ENCODE measurements at places on chromosomes 1 and 21. TPM values are rescaled to one million over a fixed set of nuclear protein-coding genes. Genes with fewer than 3 reads are reported as not detected.

GRCh38 chr1:149846593-149847466, 52.5 kb upstream of the BOLA1 start:
- no peak for DNase-seq

The MX2 gene
- polyA plus RNA-seq, result not detected

The PGLYRP3 gene
- 0.25 TPM for polyA plus RNA-seq

GRCh38 chr1:15740924-15741850, 1.1 kb upstream of the TMEM82 start:
- DNase-seq, result peak; percentile 73

GRCh38 chr1:196557797-196558196, 50.4 kb downstream of the KCNT2 start:
- no peak for DNase-seq

The DSCAM gene
- polyA plus RNA-seq, result 3.6 TPM

- no peak for DNase-seq
Observed at GRCh38 chr1:37998913-37999429, 6.3 kb downstream of the FHL3 start.

DNA sequence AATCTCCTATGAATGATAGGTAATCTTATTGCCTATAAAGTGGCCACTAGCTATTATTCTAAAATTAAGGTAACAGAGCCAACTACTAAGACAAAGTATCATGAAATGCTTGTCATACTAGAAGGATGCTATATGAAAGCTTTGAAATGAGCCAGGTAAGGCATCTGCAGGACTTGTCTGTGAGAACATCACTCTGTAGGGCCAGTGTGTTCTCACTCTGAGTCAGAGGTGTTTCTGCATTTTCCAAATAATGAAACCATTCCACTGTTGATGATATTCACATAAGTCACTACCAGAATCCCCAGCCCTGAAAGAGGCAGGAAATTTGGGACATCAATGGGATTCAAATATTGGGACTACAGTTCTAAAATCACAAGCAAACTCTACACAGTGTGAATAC, 25.8 kb upstream of the GBP5 start:
- DNase-seq, result peak; percentile 70

- peak; percentile 78 for DNase-seq
Observed at GRCh38 chr1:165900576-165901380, 73.4 kb downstream of the UCK2 start.

- DNase-seq, result peak; percentile 44
Observed at GRCh38 chr1:202315576-202316168, 26.1 kb downstream of the UBE2T start.

- peak; percentile 24 for DNase-seq
Observed at GRCh38 chr1:55131801-55132200, 83.4 kb downstream of the USP24 start.

GRCh38 chr1:94676686-94677085, 135.1 kb upstream of the F3 start:
- DNase-seq, result no peak

GRCh38 chr1:233326319-233326718, 1.2 kb upstream of the MAP3K21 start:
- DNase-seq, result no peak

- peak; percentile 78 for DNase-seq
Observed at GRCh38 chr1:39154553-39155421, 49.7 kb upstream of the MACF1 start.

DNA sequence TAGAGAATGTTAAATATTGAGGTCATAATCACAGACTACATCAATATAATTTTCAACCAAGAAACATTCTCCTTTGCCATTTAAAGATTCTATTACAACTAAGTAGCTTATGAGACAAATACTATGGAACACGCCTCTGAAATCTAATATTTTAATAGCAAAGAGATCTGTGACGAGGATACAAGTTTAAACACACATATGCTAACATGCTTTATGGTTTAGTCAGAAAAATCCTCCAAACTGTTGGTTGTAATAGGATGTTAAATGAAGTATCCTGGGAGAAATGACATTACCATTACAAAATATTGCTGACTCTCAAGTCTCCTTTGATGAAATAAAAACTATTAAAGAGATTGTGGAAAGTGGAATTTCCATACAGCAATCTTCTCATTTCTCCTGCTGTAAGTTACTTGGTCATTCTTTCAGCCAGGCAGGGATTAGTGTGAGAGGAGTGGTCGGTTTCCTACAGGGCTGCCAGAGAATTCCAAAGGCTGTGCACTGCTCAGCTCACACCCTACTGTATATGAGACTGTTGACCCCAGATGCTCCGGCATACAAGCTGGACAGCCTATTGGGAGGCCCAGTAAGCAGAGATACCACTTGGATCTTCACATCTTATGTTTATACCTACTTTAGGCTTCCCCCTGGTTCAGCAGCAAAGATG, 26.6 kb downstream of the SCYL3 start:
- no peak for DNase-seq

The TAGLN2 gene
- polyA plus RNA-seq, result 748 TPM

The GABPB2 gene
- polyA plus RNA-seq, result 6.7 TPM

The PROK1 gene
- not detected for polyA plus RNA-seq

GRCh38 chr1:1678581-1679380, 13.8 kb downstream of the SLC35E2B start:
- DNase-seq, result no peak

DNA sequence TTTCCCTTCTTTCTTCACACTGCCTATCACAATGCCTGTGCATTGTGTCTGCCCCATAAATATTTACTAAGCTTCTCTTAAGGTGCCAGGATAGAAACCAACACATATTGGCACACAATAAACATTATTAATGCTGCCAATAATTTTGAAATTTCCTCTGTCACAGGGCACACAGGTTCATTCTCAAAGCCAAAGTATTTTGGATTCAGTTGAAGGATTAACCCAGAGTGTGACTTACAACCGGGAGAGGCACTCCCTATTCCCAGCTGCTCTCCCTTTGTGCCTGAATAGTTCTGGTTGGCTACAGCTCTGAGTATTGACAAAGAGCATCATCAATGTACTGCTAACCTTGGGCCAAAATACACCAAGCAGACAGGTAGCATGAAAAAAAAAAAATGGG, 46.6 kb upstream of the ATP1A1 start:
- DNase-seq, result no peak

- DNase-seq, result no peak
Observed at GRCh38 chr1:244861683-244862082, 2.7 kb downstream of the HNRNPU start.

The KCNK1 gene
- 20.8 TPM for polyA plus RNA-seq

- no peak for DNase-seq
Observed at GRCh38 chr1:111372336-111372965, 55.1 kb downstream of the OVGP1 start.

DNA sequence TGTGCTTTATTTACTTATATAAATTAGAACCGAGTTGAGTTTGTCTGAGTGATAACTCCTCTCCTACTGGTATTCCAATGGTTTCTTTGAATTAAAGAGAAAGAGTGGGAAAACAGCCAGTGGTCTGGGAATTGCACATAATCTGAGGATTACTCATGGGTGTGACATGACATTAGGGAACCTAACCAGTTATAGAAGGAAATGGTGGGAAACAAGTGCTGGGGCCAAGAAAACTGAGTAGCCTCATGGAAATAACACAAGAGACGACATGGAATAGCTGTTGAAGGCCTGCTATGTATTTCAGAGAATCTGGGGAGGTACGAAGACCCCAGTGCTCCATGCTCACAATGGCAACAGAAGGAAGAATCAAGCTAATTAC, 41.8 kb upstream of the LRRC52 start:
- DNase-seq, result no peak

The TNFRSF9 gene
- polyA plus RNA-seq, result not detected

The MAP10 gene
- 0.34 TPM for polyA plus RNA-seq

- DNase-seq, result no peak
Observed at GRCh38 chr1:8570465-8570864, 247.0 kb downstream of the RERE start.

The LRRC7 gene
- polyA plus RNA-seq, result 0.02 TPM

DNA sequence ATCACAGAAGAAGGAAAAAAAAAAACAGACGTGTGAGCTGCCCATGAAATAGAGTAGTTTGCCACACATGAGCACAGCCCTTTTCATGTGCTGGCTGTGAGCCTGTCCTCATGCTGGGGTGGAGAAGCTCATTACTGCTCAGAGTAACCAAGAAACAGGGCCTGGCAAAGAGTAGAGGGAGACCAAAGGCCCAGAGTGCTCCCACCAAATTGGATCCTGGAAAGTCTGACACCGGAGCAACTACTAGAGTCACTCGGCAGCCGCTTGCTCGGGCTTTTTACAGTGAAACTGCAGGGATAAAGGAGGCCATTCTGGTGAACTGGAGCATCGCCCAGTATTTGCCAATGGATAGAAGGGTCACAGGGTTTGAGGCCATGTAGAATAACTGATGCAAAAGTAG, 64.4 kb upstream of the BARHL2 start:
- DNase-seq, result no peak

- DNase-seq, result no peak
Observed at GRCh38 chr1:157270705-157271274, 132.6 kb upstream of the ETV3 start.

The LRRC53 gene
- polyA plus RNA-seq, result not detected

DNA sequence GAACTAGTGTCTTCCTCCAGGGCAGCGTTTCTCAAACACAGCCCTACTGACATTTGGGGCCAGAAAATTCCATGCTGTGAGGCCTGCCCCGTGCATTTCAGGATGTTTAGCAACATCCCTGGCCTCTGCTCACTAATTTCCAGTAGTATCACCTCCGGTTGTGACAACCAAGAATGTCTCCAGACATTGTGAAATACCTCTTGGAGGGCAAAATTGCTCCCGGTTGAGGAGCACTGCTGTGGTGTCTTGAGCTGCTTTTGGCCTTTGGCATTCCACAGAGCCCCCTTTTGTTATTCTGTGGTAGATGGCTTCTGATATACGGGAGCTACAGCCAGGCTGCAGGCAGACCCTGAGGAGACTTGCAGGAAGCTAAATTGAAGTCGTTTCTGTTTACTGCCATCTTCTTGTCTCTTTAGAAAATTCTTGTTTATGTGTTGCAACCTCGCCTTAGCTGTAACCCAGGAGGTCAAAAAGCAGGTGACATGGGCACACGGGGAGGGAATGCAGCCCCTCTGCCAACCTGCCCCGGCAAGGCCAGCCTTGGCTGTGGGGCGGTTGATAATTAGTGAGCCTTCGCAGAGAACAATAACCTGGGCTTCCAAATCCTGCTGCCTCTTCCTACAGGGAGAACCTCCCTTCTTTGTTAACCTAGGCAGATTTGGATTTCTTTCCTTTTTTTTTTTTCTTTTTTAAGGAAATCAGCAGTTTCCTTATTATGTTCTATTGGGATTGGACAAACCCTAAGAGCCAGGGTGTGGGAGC, 74.7 kb upstream of the AKT3 start:
- peak; percentile 5 for DNase-seq

The UBXN10 gene
- not detected for polyA plus RNA-seq

DNA sequence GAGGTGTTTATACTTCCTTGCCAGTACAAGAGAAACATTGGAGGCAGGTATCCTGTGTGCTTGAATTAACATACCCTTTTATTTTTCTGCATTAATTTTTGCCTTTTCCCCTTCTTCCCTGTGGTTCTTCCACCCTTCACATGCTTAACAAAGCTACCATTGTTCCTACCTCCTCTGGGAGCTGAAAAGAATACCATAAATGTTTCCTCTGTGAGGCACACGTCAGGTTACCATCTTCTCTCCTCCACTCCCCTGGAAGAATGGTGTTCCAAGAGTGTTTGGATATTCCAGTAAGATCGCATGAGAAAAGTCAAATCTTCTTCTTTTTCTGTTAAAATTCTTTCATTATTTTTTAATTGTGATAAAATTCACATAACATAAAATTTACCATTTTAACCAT, 74.6 kb upstream of the MARK1 start:
- DNase-seq, result no peak

DNA sequence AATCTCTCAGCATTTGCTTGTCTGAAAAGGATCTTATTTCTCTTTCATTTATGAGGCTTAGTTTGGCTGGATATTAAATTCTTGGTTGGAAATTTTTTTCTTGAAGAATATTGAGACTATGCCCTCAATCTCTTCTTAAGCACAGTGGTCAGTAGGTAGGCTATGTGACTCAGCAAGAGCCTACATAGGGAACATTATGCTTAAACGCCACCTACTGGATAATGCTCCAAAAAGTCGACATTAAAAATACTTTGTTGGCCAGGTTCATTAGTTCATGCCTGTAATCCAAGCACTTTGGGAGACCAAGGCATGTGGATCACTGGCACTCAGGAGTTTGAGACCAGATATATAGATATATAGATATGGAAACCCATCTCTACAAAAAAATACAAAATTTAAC, 678.0 kb upstream of the USP24 start:
- peak; percentile 55 for DNase-seq

DNA sequence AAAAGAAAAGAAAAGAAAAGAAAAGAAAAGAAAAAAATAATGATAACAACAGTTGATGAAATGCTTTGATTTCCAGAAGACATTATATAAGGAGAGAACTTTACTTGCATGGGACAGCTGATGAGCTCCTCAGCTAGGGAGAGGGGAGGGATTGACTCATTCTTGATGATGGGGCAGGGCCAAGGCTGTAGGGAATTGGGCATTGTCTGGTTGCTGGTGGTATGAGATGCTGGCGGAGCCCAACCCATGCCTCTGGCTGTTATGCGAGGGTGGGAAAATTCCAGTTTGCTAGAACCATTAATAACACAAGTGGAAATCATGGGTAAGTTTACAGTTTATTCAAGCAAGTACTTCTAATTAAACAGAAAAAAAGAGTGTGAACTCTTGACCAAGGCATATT, 36.0 kb upstream of the KIF26B start:
- DNase-seq, result no peak

- peak; percentile 81 for DNase-seq
Observed at GRCh38 chr1:223135176-223135942, 7.7 kb downstream of the TLR5 start.

- DNase-seq, result no peak
Observed at GRCh38 chr1:109881906-109882287, 28.8 kb upstream of the CSF1 start.

The CDC73 gene
- 25.8 TPM for polyA plus RNA-seq

- DNase-seq, result no peak
Observed at GRCh38 chr1:174666248-174666647, 218.5 kb downstream of the GPR52 start.

DNA sequence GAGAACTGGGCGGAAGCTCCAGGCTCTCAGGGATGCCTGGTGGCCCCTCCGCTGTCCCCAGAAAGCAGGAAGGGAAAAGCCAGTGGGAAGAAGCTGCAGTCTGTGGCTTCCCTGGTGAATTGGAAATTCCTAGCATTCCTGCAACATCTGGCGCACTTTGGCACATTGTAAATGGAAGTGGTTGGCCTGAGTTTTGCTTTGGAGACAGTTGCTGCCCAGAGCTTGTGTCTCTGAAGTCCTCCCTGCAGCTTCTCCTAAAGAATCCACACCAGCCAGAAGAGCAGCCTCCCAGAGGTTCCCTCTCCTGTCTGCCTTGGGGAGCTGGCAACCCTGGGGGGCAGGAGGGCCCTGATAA, 48.2 kb downstream of the ARHGEF10L start:
- peak; percentile 24 for DNase-seq

DNA sequence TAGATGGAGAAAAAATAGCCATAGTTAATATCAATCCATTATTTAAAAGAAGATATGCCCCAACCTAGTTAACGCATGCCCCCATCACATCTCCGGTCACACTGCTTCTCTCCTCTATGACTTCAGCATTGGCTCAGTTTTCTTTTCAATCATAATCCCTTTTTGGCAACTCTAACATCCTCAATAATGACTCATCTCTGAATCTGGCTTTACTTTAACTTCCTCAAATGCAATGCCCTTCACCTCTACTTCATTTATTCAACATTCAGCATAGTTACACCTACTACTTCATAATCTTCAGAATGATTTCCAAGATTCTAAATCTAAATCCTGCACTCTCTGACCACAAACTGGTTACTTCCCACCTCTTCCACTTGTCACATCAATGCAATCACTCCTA, 417.3 kb downstream of the USH2A start:
- DNase-seq, result no peak

- peak; percentile 2 for DNase-seq
Observed at GRCh38 chr1:159040206-159040605, 30.5 kb downstream of the IFI16 start.

The NMNAT2 gene
- polyA plus RNA-seq, result 1.5 TPM

The OSCP1 gene
- polyA plus RNA-seq, result 6.4 TPM

Data from mammary epithelial cell (primary cell).